Activated CD4-positive, alpha-beta T cell treated with anti-CD3 and anti-CD28 coated beads for 48 hours (primary cell): ENCODE measurements at places on chromosomes 1 and 21.

- peak; percentile 70 for DNase-seq
Measured at GRCh38 chr1:7539769-7540175, 231.3 kb upstream of the VAMP3 start.

- no peak for DNase-seq
Measured at GRCh38 chr1:66767626-66768025, 15.4 kb downstream of the DYNLT5 start.

- DNase-seq, result peak; percentile 53
Measured at GRCh38 chr1:2921970-2922686, 99.1 kb upstream of the ACTRT2 start.

DNA sequence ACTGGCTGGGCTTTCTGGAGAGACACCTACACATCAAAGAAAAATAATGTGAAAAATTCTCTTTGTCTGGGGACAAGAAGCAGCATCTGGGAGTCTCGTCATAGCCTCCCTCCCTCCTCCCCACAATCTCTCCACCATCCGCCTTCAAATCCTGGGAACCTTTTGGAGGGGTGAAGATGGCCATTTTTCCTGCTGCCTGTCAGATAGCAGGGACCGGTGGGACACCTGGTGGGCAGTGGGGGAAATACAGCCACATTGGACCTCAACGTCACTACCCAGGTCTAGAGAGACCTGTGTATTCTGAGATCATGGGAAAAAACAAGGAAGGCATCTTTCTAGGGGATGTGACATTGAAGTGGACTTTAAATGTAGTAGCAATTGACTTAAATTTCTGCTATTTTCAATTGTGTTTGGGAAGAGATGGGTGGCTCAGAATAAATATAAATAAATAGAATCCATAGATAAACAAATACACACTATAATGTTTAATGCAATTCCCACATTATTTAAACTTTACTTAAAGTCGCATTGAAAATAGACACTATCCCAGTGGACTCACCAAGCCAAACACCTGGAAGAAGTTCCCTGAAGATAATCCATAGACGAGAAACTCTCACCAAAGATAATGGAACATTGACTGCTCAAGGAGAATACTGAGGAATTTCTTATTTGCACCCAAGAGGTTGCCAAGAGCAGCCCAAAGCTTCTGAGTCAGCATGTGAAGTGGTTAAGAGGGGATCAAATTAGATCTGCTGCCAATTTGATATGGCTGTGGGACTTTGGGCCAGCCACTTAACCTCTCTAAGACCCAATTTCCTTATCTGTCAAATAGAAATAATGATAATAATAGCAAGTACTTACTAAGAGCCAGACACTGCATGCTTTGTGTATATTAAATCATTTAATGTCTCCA lies 147.6 kb upstream of the CAMK1G start:
- DNase-seq, result peak; percentile 72

DNA sequence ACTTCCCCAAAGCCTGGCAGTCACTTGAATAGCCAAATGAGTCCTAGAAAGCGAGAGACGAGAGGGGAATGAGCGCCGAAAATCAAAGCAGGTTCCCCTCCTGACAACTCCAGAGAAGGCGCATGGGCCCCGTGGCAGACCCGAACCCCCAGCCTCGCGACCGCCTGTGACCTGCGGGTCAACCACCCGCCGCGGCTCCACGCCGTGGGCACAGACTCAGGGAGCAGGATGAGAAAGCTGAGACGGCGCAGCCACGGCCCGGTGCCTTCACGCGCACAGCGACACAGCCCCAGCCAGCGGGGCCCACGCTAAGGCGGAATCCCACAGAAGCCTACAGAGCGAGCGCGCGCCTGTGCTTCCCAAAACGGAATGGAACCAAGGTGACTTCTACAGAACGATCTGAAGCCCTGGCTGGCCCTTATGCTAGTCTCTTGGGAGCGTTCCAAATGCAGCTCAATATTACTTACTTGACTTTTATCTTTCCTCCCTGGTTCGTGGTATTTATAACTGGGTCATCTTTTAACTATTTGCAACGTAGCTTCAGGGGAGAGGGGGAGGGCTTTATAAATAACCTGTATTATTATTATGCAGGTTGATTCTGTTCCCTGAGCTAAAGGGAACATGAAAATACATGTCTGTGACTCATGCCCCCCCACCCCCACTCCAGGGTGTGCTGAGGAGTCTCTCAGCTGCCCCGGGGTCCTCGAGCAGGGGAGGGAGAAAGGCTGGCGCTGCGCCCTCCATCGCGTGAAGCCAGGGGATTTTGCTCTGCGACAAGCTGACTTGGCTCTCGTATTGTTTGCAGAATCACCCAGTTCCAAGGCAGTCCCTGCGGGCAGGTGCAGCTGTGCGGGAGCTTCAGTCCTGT lies 1.7 kb downstream of the TSPEAR start:
- no peak for DNase-seq

DNA sequence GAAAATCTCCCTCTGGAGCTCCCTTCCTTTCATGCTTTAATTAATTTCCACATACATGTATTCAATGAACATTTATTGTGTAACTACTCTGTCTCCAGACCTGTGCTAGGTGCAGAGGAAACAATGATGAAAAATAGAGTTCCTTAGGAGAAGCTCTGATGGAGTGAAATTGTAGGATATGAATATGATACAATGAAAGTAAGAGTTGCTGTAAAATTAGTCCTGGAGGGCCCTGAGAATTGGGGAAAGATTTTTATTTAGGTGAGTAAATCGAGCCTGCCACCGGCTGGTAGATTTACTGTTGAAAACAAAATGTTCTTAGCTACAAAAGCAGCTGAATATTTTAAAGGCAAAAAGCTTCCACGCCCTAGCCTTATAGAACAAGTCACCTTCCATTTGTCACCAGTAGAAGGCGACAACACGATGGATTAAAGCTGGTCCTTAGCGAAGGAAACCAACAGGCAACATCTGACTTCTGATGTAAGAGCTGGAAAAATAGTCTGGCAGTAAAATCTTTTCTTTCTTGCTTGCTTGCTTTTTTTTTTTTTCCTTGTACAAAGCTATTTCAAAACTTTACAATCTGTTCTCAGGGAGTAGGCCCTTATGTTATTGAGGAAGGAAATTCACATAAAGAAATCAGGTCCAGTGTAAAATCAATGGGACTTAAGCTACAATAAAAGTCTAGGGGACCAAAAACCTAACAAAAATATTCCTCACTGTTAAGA lies 82.0 kb upstream of the ROR1 start:
- DNase-seq, result peak; percentile 46

GRCh38 chr1:111904478-111905218 lies 84.8 kb downstream of the KCND3 start:
- DNase-seq, result peak; percentile 48

- DNase-seq, result no peak
Measured at GRCh38 chr1:47647327-47647845, 209.5 kb downstream of the FOXD2 start.

DNA sequence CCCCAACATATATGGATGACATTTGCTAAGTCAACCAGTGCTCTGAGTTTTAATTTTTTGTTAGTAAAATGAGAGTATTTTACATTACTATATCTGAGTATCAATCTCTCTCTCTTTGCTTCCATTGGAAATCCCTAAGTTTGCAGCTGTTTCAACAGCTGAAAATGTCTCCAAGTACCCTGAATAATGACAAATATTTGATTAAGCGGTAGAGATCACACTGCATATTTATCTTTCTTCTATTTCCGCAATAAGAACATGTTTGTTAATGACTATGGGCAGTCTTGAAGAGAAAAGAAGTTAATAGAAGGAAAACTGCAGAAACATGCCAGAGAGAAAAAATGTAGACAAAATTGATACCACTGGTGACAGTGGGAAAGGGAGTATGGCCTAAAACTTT lies 1117.5 kb downstream of the NCAM2 start:
- DNase-seq, result no peak

GRCh38 chr1:157523774-157524493 lies 28.4 kb downstream of the FCRL5 start:
- DNase-seq, result no peak

DNA sequence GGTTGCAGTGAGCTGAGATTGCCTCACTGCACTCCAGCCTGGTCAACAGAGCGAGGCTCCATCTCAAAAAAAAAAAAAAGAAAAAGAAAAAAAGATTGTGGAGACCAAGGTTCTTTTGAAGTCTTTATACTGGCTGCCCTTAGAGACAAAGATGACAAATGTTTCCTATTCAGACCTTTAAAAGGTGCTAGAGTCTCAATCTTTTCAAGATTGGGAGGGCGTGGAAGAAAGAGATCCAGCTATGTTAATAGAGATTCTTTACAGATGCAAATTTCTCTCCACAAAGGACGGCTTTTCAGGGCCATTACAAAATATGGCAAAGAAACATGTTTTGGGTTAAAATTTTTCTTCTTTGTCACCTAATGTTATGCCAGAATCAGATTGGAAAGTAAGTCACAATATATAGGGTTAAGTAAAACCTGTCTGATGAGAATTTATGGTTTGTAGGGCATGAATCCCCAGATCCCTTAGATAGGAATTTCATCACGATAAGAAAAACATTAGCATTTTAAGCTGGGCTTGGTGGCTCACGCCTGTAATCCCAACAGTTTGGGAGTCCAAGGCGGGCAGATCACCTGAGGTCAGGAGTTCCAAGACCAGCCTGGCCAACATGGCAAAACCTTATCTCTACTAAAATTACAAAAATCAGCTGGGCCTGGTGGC lies 13.0 kb upstream of the MORC3 start:
- DNase-seq, result no peak

- DNase-seq, result no peak
Measured at GRCh38 chr1:147717706-147718097, 42.7 kb downstream of the GJA5 start.

DNA sequence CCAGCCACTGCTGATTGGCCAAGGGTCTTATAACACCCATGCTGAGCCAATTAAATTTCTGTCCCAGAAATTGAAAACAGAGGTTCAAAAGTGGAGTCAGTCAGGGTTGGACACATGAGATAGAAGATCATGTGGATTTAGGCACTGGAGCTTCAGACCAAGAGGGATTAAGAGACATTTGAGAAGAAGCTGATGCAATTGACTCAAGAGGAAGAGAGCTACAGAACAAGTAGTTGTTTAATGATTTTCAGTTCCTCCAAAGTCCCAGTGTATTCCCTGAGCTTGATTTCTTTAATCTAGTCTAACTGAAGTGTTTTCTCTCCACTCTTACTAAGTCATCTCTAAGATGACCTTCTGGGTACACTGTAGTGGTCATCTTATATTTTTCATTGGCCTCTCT lies 227.1 kb downstream of the DUSP10 start:
- DNase-seq, result no peak

DNA sequence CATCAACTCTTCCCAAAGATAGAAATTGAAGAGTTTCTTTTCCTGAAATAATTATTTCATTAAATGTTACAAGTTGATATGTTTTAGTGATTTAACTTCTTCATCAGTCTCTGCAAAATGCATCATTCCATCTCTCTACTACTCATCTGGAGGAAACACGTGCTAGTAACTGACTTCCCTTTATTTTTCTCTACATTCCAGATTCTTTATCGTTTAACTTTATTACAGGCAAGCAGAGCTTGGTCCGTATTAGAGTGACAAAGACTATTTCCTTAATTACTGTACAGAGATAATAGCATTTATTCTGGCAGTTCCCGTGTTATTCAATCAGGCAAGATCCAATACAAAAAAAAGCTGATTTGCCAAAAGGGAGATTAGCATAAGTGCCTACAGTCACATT lies 88.6 kb downstream of the TM2D1 start:
- DNase-seq, result no peak

GRCh38 chr1:216758161-216758560 lies 34.9 kb upstream of the ESRRG start:
- no peak for DNase-seq

DNA sequence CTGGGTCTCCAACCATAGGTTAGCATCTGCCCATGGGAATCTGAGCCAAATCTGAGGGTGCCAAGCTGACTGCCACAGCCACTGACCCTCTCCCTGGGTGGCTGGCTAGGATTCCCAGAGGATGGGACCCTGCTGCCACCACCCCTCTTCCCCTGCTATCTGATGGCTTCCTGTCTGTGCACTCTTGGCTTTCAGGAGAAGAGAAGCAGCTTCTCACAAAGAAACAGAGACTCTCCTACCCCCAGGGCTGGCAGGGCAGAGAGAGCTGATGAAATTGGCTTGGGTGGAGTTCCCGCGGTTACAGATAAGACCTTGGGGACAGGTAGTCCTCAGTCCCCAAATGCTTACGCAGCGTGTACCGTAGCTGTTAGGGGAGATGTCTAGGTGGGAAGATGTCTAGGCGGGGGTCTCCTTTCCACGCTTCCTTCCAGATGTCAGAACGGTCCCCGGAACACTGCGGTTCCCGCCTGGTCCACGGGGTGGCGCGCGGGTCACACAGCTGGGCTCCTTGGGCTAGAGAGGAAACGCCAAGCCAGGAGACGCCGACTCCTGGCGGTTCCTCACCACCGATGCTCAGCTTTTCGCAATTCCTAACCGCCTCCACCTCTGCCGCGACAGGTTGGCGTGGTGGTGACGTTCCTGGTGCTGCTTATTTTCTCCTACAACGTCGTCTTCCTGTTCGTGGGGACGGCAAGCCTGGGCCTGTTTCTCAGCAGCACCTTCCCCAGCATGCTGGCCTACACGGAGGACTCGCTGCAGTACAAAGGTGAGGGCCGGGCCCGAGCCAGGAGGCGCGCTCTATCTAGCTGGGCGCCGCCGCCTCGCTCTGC lies 40.1 kb downstream of the ELK4 start:
- DNase-seq, result peak; percentile 94

DNA sequence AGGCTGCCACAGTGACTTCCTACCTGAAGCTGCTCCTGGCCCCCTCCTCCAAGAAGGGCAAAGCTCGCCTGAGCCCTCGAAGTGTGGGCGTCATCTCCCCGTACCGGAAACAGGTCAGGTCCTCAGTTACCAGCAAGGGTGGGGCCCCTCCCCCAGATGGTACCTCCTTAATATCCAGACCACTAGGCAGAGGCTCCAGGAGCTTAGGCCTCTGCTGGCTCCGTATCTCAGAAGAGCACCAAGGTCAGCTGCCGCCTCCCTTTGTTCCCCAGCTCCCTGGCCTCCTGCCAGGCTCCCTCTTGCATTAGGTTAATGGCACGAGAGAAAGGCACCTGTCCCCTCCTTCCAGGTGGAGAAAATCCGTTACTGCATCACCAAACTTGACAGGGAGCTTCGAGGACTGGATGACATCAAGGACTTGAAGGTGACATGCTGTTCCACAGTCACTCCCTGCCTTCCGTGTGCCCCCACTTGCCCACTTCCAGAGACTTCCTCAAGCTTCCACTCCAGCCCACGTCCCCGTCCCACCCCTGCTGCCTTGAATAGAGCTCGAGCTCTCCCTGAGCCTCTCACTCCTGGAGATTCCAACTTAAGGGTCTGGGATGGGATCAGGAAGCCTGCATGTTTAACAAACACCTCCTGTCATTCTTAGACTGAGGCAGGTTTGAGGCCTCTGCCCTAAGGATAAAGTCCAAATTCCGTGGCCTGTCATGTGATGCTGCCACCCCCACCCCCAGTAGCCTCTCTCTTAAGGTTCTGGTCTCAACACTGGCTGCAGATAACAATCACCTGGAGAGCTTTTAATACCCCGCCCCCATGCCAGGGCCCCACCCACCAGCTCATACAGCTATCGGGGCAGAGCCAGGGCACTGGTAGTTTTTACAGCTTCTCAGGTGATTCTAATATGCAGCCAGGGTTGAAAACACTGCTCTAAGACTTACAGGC lies 8.3 kb downstream of the RHOC start:
- no peak for DNase-seq
